GM12892 (cell line): ENCODE measurements at places on chromosomes 6 and 20.
A peak's percentile ranks its signal among the peaks of the same experiment; 100 is the strongest.

GRCh38 chr6:31270788-31271640 lies 878 bp downstream of the HLA-C start:
- peak; percentile 25 for DNase-seq

DNA sequence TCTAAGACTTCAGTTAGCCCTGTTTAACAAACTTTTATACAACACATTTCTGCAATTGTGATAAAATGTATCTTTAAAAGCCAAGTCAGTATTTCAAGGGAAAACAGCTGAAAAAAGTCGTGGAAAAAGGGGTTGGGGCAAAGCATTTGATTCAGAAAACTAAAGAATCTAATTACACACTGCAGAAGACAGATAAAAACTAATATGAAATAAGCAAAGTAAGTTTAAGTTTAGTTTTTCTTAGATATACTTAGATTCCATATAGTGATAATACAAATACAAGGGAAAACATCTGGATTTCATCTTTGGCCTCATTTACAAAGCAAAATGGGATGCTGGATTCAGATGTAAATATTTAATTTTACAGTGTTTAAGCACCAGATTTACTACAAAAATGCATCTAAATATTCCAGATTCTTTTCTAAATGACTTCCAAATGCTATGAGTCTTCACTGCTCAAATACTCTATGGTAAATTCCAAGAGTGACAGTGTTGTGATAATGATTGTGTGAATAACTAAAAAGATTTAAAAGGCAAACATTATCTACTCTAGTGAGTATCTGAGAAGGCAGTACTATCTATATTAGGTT lies 1.5 kb upstream of the ADNP start:
- DNase-seq: no peak

DNA sequence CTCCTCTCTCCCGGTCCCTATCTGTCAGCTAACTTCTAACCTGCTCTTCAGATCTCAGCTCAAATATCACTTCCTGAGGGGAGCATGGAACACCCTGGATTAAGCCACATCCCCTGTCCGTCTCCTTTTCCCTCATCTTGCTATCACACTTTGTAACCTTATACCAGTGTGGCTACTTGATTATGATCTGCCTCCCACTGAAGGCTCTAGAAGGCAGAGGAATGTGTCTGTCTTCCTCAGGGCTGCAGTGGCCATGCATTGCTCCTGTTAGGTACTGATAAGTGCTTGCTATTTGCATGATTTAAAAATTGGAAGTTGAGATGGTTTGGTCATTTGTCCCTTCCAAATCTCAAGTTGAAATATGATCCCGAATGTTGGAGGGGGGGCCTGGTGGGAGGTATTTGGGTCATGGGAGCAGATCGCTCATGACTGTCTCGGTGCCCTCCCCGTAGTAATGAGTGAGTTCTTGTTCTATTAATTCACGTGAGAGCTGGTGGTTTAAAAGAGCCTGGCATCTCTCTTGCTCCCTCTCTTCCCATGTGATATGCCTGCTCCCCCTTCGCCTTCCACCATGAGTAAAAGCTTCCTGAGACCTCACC lies 71.4 kb downstream of the PLCB4 start:
- DNase-seq: no peak

DNA sequence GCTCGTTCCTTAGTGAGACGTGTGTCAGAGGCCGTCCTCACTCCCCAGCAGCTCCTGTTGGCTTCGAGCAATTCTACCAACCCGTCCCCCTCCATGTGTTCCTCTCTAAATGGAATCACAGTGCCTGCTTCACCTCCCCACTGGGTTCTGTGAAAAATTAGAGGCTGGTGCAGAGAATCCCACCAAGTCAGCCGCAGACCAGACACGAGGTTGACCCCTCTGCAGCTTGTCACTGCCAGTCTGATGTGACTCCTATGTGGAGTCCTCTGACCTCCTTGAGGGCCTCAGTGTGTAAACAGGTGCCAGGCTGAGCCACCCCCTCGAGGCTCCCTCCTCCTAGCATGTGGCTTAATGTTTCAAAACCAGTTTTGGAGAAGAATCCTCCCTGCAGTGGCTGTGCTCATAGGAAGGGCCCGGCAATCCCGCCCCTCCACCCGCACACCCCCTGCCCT lies 12.6 kb upstream of the IRF4 start:
- no peak for DNase-seq

- DNase-seq: no peak
These were observed 9.5 kb upstream of the IGF2R start for GRCh38 chr6:159959165-159959975.

DNA sequence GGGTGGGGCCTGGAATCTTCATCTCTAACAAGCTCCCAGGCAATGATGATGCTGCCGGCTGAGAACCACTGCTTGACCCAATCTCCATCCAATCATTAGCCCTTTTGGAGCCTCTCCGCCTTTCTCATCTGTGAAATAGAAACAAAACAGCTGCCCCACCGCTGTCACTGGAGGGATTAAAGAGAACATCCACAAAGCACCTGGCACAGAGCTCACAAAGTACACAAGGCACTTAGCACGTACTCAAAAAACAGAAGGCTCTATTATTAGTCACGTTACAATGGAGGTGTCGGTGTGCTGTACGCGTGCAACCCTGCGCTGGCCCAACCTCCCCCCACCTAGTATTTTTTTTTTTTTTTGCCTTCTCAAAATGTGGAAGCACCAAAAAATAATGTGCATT lies 213.5 kb upstream of the ARID1B start:
- no peak for DNase-seq

GRCh38 chr6:11769244-11769643 lies 9.4 kb downstream of the ADTRP start:
- no peak for DNase-seq

- no peak for DNase-seq
These were observed 2.4 kb downstream of the DSP start for GRCh38 chr6:7543789-7544424.

DNA sequence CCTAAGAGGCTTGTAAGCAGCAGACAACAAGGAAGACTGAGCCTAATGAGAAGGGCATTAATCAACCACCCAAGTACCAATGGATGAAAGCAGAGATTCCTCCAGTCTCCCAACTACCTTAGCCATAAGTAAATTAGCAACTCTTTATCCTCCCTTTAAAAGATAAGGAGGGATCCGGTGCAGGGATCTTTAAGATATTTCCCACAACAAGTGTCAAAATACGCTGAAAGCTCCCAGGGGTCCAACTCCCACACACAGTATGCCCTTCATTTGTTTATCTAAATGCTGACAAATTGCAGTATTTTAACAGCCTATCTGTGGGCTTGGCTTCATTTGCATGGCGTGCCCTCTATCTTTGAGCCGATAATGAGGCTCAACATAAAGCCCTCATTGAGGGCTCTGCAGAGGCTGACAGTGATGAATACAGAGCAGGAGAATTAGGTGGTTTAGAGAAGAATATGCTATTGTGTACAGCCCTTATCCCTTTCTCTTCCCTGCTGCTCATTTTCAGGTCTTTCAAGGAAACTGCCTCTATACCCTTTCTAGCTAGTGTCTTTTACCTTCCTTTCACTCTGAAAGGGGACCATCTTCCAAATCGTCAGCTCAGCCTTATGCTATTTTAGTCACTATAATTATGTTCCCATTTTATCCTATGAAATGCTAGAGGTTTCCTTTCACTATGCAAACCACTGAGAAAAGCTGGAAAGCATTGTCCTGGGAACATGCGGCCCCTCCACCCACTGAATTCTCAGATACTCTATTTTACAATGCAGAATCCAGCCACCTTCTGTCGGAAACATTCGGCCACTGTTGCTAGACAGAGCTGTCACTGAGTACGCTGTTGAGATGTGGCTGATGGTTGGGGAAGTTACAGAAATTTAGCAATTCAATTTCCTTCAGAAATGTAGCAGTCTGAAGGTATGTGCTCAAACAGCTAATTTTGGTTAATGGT lies 575.2 kb upstream of the JAG1 start:
- DNase-seq: no peak

DNA sequence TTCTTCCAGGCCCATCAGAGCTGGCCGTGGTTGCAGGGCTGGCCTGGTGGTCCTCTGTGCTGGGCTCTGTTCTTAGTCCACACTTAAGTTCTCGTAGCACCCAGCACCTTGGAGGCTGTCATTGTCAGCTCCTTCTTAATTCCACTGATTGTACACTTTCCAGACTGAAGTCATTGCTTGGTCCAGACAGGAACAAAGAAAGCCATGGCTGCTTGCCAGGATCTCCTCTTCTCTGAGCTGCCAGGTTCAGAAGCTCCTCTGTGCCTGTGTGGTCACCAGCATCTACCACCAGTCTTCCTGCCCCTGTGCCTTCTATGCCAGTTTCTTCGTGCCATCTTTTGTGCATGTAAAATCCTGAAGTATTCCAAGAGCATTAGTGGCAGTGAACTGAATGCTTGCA lies 39.5 kb upstream of the PCMTD2 start:
- no peak for DNase-seq

DNA sequence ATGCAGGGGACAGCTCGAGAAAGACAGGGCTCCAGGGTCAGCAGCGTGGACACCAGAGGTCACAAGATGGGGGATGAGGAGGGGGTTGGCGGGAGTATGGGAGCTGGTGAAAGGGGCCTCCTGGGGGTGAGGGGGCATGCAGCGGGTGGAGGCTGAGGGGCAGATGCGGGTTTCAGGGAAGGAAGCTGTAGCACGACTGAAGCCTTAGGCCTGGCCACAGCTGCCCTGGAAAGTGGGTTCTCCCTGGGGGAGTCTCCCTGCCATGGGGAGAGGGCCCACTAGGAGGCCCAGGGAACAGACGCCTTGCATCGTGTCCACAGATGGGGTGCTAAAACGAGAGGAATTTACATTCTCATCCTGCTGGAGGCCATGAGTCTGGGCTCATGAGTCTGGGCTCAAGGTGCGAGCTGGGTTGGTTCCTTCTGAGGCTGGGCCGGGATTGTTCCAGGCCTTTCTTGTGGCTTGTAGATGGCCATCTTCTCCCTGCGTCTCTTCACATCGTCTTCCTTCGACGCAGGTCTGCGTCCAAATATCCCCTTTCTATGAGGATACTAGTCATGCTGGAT lies 18.0 kb downstream of the APCDD1L start:
- DNase-seq: no peak
